ENCODE measurements at places on chromosomes 16 and 17. TPM values are rescaled to one million over a fixed set of nuclear protein-coding genes. Genes with fewer than 3 reads are reported as not detected.

The TPSD1 gene
- not detected for total RNA-seq

DNA sequence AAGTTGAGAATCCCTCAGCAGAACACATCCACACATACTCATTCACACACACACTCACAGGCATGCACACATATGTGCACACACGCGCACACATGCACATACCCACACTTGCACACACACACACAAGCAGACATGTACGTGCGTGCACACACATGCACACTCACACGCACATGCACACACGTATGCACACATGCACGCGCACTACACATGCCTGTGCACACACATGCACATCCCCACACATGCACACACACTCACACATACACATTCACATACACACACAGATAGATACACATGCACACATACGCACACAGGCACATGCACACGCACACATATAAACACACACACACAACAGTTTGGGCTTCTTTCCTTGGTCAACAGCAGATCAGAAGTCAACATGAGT is 24.0 kb downstream of the GSG1L start:
- no peaks in the 10 kb centered on the region for H3K36me3 ChIP-seq
- no peak overlapping the region for H3K4me3 ChIP-seq
- no peaks in the 10 kb centered on the region for H3K4me1 ChIP-seq
- no peak for DNase-seq

DNA sequence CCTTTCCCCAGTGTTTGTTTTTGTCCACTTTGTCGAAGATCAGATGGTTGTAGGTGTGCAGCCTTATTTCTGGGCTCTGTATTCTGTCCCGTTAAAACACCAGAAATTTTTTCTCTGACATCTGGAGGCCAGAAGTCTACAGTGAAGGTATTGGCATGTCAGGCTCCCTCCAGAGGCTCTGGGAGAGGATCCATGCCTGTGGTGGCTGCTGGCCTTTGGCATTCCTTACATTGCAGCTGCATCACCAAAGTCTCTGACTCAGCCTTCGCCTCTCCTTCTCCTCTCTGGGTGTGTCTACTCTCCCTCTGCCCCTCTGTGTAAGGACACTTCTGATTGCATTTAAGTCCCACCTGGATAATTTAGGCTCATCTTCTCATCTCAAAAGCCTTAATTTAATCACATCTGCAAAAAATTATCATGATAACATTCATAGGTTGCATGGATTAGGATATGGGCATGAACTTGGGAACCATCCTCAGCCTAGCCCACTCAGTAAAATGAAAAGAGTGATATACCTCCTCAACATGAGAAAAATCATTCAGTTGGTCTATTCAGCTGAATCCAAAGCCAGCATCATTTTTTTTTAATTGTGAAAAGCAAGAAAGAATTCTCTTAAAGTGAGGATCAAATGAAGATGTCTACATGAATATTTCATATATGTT is 78.0 kb downstream of the MAP2K6 start:
- peaks cover 5% of the 10 kb centered on the region for H3K4me1 ChIP-seq
- H3K27ac ChIP-seq, result no peak overlapping the region
- DNase-seq, result no peak

GRCh38 chr16:30761427-30761927 is 385 bp downstream of the CFAP119 start:
- H3K27me3 ChIP-seq, result peaks cover 7% of the 10 kb centered on the region
- H3K27ac ChIP-seq, result peak overlapping the region; percentile 56
- H3K36me3 ChIP-seq, result peaks cover 6% of the 10 kb centered on the region
- peaks cover 13% of the 10 kb centered on the region for H3K4me1 ChIP-seq

- no peak overlapping the region for H3K27ac ChIP-seq
- peaks cover 4% of the 10 kb centered on the region for H3K27me3 ChIP-seq
- DNase-seq, result no peak
- H3K36me3 ChIP-seq, result no peaks in the 10 kb centered on the region
- no peak overlapping the region for H3K4me3 ChIP-seq
Observed at GRCh38 chr17:83156408-83156807, 77.0 kb downstream of the METRNL start.

The MMP15 gene
- total RNA-seq, result 69.9 TPM

- peaks cover 35% of the 10 kb centered on the region for H3K4me1 ChIP-seq
- DNase-seq, result no peak
- no peak overlapping the region for H3K27ac ChIP-seq
- H3K4me3 ChIP-seq, result no peak overlapping the region
- H3K27me3 ChIP-seq, result peaks cover 3% of the 10 kb centered on the region
- H3K36me3 ChIP-seq, result peaks cover 19% of the 10 kb centered on the region
Observed at GRCh38 chr16:10992797-10993196, 48.4 kb downstream of the CLEC16A start.

DNA sequence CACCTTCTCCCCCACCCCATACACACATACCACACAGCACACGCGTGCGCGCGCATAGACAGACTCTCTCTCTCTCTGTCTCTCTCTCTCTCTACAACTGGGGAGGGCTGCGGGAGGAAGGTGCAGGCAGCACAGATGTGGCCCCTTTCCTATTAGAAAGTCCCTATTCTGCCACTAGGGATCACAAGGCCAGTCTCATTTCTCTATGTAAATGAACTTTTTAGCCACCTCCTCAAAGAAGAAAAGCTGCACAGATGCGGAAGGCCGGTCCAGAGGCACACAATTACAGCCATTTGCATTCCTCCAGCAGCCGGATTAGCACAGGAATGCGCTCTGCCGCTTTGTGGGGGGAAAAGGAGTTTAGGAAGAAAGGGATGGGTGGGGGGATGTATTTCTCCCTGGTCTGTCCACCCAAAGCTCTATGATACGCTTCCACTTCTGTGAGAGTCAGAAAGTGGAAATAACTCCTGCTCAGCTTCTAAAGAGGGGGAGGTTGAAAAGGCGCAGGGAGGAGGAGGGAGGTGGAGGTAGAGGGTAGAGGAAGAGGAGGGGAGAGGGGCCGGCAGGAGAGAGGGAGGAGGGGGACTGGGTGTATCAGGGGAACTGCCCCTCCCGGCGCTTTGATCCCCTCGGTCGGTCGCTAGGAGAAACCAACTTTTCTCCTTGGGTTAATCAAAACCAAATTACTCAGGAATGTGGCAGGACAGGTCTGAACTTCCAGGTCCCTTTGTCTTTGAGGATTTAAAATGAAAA is 11.7 kb downstream of the ZFHX3 start:
- peaks cover 27% of the 10 kb centered on the region for H3K27me3 ChIP-seq
- H3K27ac ChIP-seq, result no peak overlapping the region
- H3K4me1 ChIP-seq, result peaks cover 20% of the 10 kb centered on the region
- DNase-seq, result no peak
- no peak overlapping the region for H3K4me3 ChIP-seq

DNA sequence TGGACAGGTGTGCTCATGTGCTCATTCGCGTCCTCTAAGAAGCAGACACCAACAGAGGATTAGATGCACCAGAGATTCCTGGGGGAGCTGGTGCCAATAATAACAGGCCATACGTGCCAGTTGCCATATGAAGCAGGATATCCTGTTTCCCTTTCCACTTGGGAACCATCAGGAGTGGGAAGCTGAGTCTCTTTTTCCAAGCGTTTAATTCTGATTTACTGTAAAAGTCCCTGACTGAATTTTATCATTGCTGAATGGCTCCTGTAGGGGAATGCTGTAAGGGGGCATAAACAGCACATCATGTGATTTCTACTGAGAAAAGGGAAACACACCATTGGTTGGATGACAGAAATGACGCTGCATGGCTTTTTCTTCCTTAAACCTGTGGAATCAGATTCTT is 113.3 kb downstream of the IRF8 start:
- H3K27ac ChIP-seq, result no peak overlapping the region
- H3K4me3 ChIP-seq, result no peak overlapping the region
- H3K36me3 ChIP-seq, result peaks cover 6% of the 10 kb centered on the region
- no peaks in the 10 kb centered on the region for H3K4me1 ChIP-seq
- H3K27me3 ChIP-seq, result peaks cover 1% of the 10 kb centered on the region
- DNase-seq, result no peak

GRCh38 chr16:12405089-12405488 is 398.6 kb downstream of the CPPED1 start:
- H3K4me1 ChIP-seq, result peaks cover 4% of the 10 kb centered on the region
- H3K27me3 ChIP-seq, result peaks cover 2% of the 10 kb centered on the region
- no peak overlapping the region for H3K27ac ChIP-seq

GRCh38 chr16:49337814-49338350 is 35.7 kb upstream of the C16orf78 start:
- H3K36me3 ChIP-seq, result no peaks in the 10 kb centered on the region
- H3K4me1 ChIP-seq, result peaks cover 15% of the 10 kb centered on the region
- H3K27ac ChIP-seq, result peak overlapping the region; percentile 46
- DNase-seq, result no peak

DNA sequence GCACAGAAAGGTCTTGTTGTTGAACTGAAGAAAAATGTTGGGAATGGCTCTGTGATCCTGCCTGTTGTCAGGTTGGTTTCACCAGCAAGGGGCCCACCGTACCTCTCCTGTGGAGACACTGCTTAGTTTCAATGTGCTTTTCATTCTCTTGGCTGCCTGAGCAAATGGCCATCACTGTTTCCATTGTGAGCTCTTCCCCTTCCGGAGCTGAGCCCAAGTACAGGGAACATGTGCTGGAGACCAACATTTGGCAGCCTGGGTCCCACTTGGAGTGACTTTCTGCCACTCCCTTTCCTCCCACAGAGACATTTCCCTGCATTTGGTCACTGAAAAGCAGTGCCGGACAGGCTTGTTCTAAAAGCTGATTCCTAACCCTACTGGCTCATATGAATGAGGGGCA is 23.1 kb downstream of the GABARAPL2 start:
- peaks cover 2% of the 10 kb centered on the region for H3K27me3 ChIP-seq
- H3K4me3 ChIP-seq, result no peak overlapping the region
- no peak overlapping the region for H3K27ac ChIP-seq
- H3K4me1 ChIP-seq, result peaks cover 22% of the 10 kb centered on the region
- no peak for DNase-seq

The FBXO39 gene
- total RNA-seq, result not detected

DNA sequence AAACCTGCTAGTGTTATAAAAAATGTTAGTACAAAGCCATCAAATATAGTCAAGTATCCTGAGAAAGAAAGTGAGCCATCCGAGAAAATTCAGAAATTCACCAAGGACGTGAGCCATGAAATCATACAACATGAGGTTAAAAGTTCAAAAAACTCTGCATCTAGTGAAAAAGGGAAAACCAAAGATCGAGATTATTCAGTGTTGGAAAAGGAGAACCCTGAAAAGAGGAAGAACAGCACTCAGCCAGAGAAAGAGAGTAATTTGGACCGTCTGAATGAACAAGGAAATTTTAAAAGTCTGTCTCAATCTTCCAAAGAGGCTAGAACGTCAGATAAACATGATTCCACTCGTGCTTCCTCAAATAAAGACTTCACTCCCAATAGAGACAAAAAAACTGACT is 31.7 kb downstream of the RBBP6 start:
- peaks cover 42% of the 10 kb centered on the region for H3K36me3 ChIP-seq
- no peaks in the 10 kb centered on the region for H3K27me3 ChIP-seq
- no peak overlapping the region for H3K4me3 ChIP-seq

DNA sequence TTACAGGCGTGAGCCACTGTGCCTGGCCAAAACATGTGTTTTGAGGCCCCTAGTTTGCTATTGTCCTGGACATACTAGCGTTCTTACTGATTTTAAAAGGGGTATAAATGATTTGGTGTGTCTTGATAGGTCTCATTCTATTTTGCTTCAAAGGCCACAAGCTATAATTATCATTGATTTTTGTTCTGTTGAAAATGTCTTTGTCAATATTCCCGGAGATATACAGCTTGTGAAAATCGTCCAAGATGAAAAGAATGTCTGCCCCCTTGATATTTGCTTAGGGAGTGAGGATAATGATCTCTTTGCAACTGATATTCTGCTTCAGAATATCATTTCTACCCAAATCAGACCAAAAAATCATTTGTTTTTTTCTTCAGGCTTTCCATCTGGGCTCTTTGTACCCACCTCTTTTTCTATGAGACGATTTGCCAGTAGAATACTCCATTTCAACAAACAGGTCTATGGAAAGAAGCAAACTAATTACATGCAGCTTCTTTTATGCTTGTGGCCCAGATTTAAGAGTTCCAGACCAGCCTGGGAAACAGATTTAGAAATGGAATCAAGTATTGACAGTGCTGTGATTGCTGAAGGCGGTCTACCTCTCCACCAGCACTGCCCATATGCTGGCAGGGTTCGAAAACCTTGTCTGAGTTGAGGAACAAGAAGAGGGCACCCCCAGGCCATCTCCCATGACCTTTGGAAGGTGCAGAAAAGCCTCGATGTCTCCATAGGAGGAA is 14.1 kb upstream of the ST6GALNAC1 start:
- H3K4me3 ChIP-seq, result no peak overlapping the region
- no peak overlapping the region for H3K27ac ChIP-seq
- no peaks in the 10 kb centered on the region for H3K4me1 ChIP-seq
- no peak for DNase-seq
- no peaks in the 10 kb centered on the region for H3K36me3 ChIP-seq

DNA sequence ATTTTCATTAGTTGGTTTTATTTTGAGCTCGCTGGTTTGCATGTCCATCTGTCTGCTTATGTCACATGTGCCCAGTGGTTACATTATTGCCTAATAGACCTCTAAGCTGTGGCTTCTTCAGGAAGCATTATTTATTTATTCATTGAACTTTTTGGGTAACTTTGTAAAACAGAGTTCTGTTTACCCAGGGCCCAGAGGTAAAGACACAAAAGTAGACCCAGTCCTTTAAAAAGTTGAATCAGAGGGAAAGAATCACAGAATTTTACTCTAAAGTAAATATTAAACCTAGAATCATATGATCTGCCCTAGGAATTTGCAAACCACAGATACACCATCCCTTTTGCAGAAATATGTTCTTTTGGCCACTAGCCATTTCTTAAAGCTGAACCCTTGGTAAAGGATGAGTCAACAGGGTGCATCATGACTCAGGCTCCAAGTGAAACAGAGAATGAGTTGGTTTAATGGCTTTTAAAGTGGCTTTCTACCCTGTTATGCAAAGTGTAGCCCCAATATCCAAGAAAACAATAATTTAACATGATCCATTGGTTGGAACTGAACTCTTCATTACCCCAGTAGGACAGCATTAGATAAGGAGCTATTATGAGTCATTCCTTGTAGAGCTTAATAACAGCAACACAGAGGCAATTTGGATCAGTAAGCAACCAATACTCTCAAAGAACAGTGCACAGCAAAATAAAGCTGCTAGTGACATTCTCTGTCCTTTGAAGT is 236.3 kb downstream of the KCNJ2 start:
- H3K27me3 ChIP-seq, result no peaks in the 10 kb centered on the region
- no peak overlapping the region for H3K4me3 ChIP-seq
- no peak overlapping the region for H3K27ac ChIP-seq
- peaks cover 3% of the 10 kb centered on the region for H3K4me1 ChIP-seq
- DNase-seq, result no peak

The FAM171A2 gene
- 81.3 TPM for total RNA-seq

The ITGAX gene
- total RNA-seq, result not detected

DNA sequence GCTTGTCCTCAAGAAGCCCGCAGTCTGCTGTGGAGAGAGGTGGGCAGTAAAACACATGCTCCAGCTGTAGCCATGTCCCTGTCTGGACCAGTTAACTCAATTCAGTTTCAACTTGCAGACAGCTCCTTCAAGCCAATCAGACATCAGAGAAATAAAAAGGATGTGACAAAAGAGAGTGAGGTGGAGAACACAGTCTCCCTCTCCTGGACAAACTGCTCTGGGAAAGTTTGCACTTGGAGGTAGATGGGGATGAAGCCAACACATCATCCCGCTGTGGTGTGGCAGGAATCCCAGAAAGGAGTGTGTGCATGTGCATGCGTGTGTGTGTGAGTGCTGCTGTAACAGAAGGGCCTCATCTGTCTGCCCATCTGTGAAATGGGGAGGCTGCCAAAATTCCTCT is 358.6 kb upstream of the ASIC2 start:
- peaks cover 5% of the 10 kb centered on the region for H3K27me3 ChIP-seq
- DNase-seq, result no peak
- H3K27ac ChIP-seq, result no peak overlapping the region
